ENCODE measurements at places on chromosomes 4 and X.

- no peak for DNase-seq
Observed at GRCh38 chrX:136582624-136583023, 50.6 kb downstream of the VGLL1 start.

DNA sequence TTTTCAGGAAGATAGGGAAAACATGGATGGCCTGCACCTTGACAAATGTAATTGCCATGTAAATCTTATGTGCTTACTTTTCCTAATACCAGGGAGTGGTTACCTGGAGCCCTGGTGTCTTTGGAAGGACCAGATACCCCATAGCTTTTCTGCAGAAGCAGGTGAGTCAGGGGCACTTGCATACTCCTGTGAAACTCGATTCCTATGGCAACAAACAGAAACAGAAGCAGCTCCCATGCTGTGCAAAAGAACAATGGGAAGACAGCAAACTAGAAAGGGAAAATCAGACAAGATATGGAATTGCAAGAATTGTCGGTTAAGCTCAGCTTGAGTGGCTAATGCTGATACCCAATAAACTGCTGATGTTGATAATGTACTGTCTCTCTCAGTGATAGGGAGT, 117.4 kb upstream of the AFF2 start:
- DNase-seq: no peak

DNA sequence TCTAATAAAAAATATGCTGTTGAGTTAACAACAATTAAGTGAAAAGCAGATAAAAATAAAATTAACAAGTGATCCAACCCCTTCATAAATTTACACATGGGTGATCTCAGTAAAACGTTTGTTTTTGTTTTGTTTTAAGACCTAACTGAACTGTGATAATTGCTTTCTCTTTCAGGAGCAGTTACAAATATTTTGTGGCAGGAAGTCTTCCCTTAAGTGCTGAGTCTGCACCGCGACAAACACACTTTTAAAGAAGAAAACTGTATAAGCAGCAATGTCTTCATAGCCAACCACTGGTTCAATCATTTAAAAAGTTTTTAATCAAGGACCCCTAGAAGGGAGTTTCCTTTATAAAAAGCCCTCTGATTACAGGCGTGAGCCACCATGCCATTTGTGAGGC, 53.7 kb upstream of the NFKB1 start:
- DNase-seq: peak; percentile 42

DNA sequence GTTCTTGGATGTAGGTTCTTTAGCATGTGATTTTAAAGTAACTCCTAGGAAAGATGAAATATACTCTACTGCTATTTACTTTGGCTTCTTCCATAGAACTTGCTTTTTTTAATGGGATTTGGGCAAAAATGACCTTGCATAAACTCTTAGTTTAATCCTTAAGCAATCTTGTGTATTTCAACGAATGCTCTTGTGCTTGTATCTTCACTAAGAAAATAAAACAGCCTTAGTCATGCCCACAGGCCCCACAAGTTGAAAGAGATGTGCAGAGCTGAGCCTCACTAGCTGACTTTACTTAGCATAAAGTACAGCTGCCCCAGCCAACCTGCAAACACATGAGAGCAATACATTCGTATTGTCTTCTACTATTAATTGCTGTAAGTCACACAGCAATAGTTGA, 1609.2 kb downstream of the STIM2 start:
- no peak for DNase-seq

- no peak for DNase-seq
Observed at GRCh38 chr4:145507636-145508035, 26.0 kb downstream of the SMAD1 start.

GRCh38 chr4:105059337-105059736, 87.3 kb upstream of the TET2 start:
- DNase-seq: peak; percentile 55

GRCh38 chrX:29136904-29137303, 549.7 kb downstream of the IL1RAPL1 start:
- DNase-seq: no peak

DNA sequence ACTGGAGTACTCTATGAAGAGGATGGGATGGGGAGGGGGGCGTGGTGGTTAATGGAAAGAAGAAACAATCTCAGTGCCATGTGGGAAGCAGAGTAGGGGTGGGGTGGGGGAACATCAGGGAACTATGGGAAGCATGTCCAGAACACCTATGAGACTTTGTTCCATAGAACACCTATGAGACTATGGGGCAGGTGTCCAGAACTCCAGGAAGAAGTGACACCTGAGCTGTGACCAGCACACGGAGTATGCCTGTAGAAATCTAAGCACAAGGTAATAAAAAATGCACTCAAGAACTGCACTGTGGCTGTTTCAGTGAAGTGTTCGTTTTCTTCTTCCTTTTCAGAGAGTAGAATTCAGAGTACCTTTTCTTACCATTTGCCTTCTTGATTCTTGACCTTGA, 704.8 kb upstream of the TENM3 start:
- no peak for DNase-seq

DNA sequence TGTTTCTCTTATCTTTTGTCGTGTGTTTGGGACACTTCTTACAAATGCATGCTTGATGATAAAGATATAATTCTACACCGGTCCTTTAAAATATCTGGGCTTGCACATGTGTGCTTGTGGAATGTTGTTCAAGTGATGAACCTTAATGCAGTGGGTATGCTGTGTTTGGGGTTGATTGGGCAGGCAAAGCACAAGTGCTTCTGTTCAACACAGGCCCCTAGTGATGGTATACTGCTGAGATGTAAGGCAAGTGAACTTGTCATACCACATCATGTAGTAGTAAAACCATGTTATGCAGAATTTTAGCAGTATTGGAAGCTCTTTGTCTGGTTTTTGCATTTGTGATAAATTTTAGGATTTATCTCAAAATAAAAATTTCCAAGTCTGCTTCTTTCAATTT, 23.9 kb downstream of the TBC1D19 start:
- DNase-seq: no peak

DNA sequence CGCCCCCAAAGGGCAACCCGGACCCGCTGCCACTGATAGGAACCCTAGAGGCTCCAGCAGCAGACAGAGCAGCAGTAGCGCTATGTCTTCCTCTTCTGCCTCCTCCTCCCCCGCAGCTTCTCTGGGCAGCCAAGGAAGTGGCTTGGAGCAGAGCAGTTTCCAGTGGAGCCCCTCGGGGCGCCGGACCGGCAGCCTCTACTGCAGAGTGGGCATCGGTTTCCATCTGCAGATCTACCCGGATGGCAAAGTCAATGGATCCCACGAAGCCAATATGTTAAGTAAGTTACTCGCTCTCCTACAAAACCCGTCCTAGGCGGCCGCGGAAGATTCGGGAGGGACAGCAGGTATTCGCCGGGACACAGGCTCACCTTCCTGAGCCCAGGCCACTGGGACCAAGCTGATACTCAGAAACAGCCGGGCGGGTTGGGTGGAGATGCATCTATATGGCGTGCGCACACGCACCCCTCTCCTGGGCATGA, 477 bp downstream of the FGF5 start:
- DNase-seq: no peak

GRCh38 chr4:173038192-173038896, 130.3 kb upstream of the GALNT7 start:
- DNase-seq: no peak

DNA sequence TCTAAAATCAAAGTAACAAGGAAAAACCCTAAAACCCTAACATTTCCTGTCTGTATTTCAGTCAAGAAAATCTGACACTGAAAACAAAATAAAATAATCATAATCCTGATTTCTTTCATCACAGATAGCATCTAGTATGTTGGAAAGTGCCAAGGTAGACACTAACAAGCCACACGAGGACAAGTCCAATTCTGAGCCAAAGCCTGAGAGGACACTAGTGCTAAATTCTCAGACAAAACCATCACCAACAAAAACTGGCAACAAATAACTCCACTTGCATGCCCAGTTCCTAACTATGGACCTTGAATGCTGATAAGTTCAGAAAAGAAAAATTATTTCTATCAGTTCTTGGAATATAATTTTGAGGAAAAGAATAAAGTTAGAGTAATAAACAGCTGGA, 113.7 kb downstream of the MANBA start:
- DNase-seq: no peak

Measured in CD4-positive, alpha-beta T cell treated with Interleukin-4 for 1 hour (primary cell).